ENCODE measurements at places on chromosomes 1 and 21.

- H3K36me3 ChIP-seq, result no peaks in the 10 kb centered on the region
- peaks cover 61% of the 10 kb centered on the region for H3K4me1 ChIP-seq
- H3K4me3 ChIP-seq, result no peak overlapping the region
- no peak for DNase-seq
- peaks cover 16% of the 10 kb centered on the region for H3K27me3 ChIP-seq
- peak overlapping the region; percentile 46 for H3K27ac ChIP-seq
These were observed 23.7 kb upstream of the TNFRSF1B start for GRCh38 chr1:12142891-12143630.

- peak overlapping the region; percentile 58 for H3K27ac ChIP-seq
- DNase-seq, result no peak
- peaks cover 34% of the 10 kb centered on the region for H3K4me1 ChIP-seq
- no peaks in the 10 kb centered on the region for H3K27me3 ChIP-seq
- H3K4me3 ChIP-seq, result no peak overlapping the region
- no peaks in the 10 kb centered on the region for H3K36me3 ChIP-seq
These were observed 92.1 kb downstream of the LRRC8C start for GRCh38 chr1:89725011-89725370.

DNA sequence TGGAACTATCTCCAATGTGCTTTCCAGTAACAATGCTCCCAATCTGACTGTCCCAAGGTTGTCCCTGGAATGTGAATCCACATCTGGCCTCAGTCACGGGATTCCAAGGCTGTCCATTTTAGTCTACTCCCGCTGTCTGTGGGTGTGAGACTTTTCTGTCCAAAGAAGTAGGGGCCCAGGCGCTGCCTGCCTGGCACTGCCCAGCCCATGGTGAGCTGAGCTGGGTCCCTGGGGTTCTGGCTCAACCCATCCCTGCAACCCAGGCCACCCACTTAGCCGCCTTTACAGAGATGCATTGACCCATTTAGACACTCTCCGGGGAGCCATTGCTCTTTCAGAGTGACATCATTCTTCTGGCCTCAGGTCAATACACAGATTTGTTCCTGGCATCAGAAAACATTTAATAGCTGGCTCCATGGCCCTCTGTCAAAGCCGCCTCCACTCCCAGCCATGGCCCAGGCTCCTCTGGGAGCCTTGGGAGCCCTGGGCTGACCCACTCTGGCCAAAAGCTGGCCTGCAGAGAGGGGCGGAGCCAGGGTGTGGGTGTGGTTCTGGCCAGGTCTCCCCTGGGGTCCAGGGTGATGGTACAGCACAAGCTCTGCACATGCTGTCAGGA lies 47.2 kb upstream of the PAX7 start:
- H3K27me3 ChIP-seq, result no peaks in the 10 kb centered on the region
- no peak overlapping the region for H3K4me3 ChIP-seq
- no peak for DNase-seq
- H3K27ac ChIP-seq, result no peak overlapping the region
- H3K4me1 ChIP-seq, result no peaks in the 10 kb centered on the region

DNA sequence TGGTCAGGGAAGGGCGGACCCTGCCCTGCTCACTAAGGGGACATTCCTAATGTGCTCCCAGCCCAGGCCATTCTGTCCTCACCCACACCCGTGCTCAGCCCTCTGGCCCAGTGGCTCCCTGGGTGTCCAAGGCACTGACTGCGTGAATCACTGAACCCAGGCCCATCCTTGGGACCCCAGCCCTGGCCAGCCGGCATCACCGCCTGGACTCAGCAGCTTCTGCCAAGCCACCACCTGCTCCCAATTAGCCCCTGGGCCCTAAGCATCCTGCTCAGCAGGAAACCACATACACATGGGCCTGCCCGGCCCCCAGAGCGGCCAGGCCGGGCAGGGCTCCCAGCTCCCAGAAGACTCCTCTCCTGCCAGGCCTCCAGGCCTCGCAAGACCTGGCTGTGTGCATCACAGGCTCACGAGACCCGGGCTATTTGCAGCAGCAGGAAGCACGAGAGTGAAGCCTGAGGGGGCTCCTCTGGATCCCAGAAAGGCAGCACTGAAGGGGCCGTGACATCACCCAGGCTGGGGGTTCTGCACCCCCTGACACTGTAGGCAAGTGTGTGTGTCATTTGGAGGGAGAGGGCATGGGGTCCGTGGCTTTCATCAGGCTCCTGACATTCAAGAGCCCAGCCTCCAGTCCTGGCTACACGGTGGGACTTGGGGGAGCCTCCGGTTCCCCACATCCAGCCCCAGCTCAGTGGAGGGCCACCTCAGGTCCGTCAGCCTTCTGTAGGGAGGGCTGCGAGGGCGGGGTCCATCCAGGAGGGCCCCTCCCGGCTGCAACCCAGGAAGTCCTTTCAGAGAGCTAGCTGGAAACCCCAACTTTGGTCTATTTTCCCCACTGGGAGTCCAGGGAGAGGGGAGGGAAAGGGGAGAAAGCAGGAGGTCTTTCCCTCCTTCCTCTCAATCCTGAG lies 1.6 kb downstream of the MFAP2 start:
- peaks cover 19% of the 10 kb centered on the region for H3K4me1 ChIP-seq
- peaks cover 31% of the 10 kb centered on the region for H3K27me3 ChIP-seq
- no peak overlapping the region for H3K4me3 ChIP-seq
- H3K27ac ChIP-seq, result peak overlapping the region; percentile 13
- no peaks in the 10 kb centered on the region for H3K36me3 ChIP-seq

GRCh38 chr1:78170859-78171258 lies 125.1 kb downstream of the GIPC2 start:
- H3K4me3 ChIP-seq, result no peak overlapping the region
- no peaks in the 10 kb centered on the region for H3K27me3 ChIP-seq
- no peaks in the 10 kb centered on the region for H3K36me3 ChIP-seq
- H3K4me1 ChIP-seq, result peaks cover 25% of the 10 kb centered on the region

- DNase-seq, result no peak
- H3K4me1 ChIP-seq, result no peaks in the 10 kb centered on the region
- H3K27ac ChIP-seq, result peak overlapping the region; percentile 18
- no peaks in the 10 kb centered on the region for H3K36me3 ChIP-seq
These were observed 1.3 kb downstream of the LY9 start for GRCh38 chr1:160797271-160797709.

- H3K36me3 ChIP-seq, result no peaks in the 10 kb centered on the region
- H3K27ac ChIP-seq, result no peak overlapping the region
- no peak overlapping the region for H3K4me3 ChIP-seq
- H3K4me1 ChIP-seq, result no peaks in the 10 kb centered on the region
- no peak for DNase-seq
- no peaks in the 10 kb centered on the region for H3K27me3 ChIP-seq
These were observed 24.8 kb downstream of the NOS1AP start for GRCh38 chr1:162094271-162094670.

- DNase-seq, result no peak
- no peaks in the 10 kb centered on the region for H3K27me3 ChIP-seq
- no peak overlapping the region for H3K4me3 ChIP-seq
These were observed 64.3 kb upstream of the MORC3 start for GRCh38 chr21:36255663-36256062.

Data from esophagus squamous epithelium (tissue), 5 donors.